Activated naive CD4-positive, alpha-beta T cell (primary cell): ENCODE measurements at places on chromosomes 2 and 18.

DNA sequence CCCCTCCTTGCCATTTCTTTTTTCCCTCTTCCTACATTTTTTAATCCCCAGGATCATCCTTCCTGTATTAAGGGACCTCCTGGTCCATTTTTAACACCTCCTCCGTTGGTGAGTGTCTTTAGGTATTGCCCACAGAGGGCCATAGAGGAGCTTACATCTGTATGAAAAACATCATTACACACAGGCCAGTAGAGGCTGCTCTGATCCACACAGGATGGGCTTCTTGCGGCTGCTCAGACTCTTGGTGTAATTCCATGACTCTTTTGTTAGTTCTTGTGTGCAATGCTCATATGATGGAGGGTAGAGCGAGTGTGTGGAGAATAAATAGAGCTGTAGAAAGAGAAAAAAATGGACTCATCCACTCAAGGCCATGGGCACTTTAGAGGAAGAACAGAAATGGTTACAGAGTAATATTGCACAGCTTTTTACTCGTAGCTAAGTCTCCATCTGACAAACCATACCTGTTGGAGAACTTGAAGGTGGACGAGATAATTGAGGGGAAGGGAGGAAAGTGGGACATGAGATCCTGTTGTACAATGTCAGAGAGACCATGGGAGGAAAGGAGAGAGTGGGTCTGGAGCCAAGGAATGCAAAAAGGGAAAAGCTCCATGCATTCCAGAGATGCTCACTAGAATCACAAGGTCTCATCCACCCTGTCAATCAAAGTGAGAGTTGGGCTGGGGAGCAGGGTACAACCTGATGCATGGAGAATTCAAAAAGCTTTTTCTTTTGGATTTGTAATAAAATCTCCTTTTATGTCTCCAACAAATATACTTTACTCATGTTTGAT lies 129.7 kb upstream of the TNP1 start:
- DNase-seq: no peak

- no peak for DNase-seq
These were observed 159.8 kb upstream of the STK17B start for GRCh38 chr2:196331143-196331542.

DNA sequence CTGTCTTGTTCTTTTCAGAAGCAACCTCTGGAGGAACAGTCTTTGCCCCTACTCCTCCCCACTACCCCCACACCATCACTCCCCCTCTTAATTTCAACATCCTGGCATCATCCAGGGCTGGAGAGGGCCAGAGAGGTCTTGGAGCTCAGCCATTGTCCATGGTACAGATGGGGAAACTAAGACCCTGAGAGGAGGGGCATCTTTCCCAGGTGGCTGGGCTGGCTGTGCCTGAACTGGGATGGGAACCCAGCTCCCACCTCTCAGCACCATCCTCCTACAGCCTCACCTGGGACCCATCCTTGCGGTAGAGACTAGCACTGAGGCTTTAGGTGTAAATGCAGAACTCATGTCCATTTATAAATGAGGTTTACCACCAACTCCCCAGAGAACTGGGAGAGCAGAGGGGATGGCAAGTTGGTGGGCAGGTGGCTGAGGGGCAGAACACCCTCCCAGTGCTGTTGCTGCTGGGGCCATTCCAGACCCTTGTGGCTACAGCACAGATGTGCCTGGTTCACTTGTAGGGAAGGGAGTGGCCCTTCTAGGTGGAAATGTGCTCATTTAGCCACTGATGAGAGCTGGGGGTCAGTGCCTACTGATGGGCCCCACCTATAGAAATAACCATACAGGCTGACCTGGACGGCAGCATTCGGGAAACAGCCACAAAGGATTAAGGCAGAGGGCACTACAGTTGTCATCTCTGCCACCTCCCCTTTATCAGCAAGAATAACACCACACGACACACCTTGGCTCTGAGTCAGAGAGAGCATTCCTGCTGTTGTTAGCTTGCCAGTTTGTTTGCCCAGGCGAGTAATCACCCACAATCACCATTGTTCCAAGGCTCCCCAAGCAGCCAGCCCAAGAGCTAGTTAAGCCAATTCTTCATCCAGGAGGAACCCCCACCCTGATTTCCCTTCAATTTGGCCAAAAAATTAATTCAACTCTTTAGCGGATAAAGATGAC lies 2.1 kb downstream of the MLPH start:
- DNase-seq: no peak

- no peak for DNase-seq
These were observed 16.8 kb downstream of the FN1 start for GRCh38 chr2:215419113-215419512.

GRCh38 chr2:238263204-238264071 lies 23.6 kb upstream of the HES6 start:
- peak; percentile 67 for DNase-seq

DNA sequence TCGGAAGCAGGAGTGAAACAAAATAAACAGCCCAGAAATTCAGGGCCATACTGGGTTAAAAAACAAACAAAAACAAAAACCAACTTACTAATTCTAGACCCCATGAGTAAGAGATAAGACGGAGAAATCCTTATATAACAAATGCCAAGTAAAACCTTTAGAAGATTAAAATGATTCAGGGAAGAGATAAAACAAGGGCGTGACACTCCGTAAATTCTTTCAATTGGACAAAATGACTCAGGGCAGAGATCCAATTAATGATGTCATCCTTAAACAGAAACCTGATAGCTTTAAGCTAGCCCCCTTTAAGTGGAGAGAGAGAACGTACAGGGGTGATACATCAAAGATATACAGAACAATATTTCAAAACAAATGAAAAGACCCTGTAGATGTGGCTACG lies 317.4 kb downstream of the NBAS start:
- no peak for DNase-seq

DNA sequence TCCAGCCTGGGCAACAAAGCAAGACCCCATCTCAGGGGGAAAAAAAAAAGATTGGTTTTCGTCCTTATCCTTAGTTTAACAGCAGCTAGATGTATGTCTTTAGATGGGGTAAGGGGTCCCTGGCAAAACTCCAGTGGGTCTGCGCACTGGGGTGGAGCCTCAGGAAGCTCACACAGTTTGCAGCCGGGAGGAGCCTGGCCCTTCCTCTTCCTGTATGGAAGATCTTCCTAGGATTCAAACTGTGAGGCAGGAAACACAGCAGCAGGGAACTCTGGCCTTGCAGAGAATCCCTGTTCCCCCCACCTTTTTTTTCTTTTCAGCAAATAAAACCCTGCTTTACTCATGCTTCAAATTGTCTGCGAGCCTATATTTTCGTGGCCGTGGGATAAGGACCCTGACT lies 12.5 kb upstream of the GRP start:
- DNase-seq: no peak
